ENCODE measurements at places on chromosomes 13 and 19.

- DNase-seq, result no peak
Observed at GRCh38 chr13:28582225-28582891, 76.6 kb upstream of the POMP start.

DNA sequence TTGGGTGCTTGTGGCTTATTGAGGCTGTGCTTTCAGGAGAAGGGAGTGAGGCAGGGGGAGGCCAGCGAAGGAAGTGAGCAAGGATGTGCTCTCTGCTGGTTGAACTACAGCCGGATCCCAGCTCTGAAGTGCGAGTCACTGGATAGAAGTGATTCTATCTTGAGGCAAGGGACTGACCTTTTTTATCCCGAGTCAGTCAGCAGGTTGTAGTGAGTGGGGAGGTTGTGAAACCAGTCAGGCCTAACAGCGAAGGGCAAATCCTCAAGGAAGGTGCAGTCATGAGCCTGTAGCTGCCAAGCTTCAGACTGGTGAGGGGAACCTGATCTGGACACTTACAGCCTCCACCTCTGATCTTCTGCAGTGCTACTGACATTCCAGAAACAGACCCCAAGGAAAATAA is 18.6 kb downstream of the SCEL start:
- DNase-seq, result no peak

DNA sequence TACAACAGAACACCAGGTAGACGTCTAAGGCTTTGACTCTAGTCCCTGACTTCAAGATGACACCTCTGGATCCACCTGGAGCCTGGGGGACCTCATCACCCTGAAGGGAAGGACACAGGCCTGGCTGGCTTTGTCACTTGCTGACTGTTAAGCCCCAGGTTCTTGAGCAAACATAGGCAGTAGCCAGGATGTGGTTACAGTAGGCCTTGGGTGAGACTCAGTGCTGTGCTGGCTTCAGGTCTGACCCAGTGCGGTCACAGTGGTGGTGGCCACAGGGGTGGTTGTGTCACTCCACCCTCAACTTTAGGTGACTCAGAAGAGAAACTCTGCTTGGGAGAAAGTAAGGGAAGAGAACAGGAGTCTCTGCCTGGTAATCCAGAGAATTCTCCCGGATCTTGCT is 497.8 kb downstream of the UQCRFS1 start:
- DNase-seq, result no peak

GRCh38 chr13:104426435-104426834 is 1360.2 kb upstream of the SLC10A2 start:
- no peak for DNase-seq

DNA sequence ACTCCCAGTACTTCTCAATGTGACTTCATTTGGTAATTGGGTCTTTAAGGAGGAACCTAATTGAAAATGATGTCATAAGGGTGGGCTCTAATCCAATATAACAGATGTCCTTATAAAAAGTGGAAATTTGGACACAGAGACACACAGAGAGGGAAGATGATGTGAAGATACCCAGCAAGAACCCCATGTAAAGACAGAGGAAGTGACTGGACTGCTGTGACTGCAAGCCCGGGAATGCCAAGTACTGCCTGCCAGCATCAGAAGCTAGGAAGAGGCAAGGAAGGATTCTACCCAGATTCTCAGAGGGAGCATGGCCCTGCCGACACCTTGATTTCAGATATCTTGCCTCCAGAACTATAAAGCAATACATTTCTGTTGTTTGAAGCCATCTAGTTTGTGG is 239.3 kb downstream of the KCTD12 start:
- DNase-seq, result no peak

- DNase-seq, result peak; percentile 33
Observed at GRCh38 chr19:35986664-35987570, 8.1 kb upstream of the SDHAF1 start.

DNA sequence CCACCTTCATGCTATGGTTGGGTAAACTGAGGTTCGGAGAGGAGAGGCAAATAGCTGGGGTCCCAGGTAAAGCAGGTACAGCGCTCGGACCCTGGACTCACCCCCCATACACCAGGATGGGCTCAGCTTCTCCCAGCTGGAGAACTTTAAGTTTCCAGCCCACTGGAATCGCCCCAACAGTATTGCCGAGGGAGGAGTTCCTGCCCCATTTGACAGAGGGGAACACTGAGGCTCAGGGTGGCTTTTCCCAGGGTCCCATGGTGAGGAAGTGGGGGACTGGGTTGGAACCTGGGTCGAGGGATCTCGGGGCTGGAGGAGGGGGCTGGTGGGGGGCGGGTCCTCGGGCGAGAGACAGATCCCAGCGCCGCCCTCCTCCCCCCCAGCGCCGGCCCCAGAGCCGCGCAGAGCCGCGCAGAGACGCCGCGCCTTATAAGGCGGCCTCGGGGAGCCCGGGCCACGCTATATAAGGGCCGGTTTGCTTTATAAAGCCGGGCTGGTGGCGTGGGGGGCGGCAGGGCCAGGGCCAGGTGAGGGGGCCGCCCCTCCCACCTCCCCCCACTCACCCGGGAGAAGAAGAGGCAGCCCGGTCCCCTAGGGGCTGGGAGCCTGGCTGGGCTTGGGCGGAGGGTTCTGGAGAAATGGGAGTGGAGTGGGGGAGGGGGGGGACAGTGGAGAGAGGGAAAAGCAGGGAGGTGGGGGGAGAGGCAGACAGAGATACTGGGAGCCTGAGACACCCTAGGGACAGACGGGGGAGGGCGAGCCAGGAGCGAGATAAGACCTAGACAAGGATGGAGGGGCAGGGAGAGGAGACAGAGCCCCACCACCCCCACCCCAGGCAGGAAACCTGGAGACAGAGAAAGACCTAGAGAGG is 1.1 kb downstream of the CNN1 start:
- DNase-seq, result peak; percentile 80

DNA sequence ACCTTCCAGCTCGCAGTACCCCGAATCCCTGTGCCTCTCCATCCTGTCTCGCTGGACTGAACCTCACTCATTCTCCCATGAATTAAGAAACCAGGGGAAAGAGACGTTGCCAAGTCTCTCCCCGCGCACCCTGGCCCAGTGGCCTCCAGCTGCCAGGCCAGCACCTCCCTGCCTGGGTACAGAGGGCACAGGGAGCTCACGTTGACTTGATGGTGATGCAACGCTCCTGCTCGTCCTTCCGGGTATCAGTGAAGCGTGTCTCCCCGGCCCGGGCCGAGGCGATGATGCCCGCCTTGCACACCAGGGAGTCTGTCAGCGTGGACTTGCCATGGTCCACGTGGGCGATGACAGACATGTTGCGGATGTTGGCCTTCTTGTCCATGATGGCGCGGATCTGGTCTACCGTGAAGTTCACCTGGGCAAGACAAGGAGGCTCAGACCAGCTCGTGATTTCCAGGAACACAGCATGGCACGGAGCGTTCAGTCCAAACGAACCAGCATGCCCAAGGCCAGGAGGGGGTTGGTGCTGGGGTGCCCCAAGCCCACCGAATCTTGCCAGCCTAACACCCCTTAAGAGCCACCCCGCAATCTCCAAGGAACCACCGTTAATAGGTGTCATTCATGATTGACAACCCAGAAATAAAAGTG is 1.2 kb downstream of the EEF2 start:
- DNase-seq, result peak; percentile 66

- DNase-seq, result peak; percentile 77
Observed at GRCh38 chr19:7928741-7929701, 3.1 kb upstream of the CTXN1 start.

- DNase-seq, result no peak
Observed at GRCh38 chr19:31913103-31913661, 432.2 kb upstream of the ZNF507 start.

DNA sequence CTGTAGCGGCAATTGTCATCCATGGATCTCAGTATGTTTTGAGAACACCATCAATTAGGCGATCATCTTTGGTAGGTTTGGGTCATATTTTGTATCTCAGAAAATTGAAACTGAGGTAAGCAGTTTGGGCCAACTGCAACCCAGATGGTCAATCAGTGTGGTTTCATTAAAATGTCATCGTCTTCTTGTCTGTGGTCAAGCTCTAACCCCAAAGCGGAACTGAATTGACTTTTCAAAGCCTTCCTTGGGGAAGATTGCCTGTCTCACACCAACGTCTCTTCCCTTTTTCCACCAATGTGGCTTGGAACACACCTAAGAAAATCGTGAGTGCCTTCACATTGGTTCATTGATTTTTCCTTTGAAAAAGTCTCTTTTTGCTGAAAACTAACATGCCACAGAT is 56.3 kb upstream of the UBAC2 start:
- DNase-seq, result no peak

GRCh38 chr19:39390451-39390750 is 505 bp downstream of the PAF1 start:
- no peak for DNase-seq

GRCh38 chr19:28563964-28564921 is 648.7 kb downstream of the UQCRFS1 start:
- no peak for DNase-seq

DNA sequence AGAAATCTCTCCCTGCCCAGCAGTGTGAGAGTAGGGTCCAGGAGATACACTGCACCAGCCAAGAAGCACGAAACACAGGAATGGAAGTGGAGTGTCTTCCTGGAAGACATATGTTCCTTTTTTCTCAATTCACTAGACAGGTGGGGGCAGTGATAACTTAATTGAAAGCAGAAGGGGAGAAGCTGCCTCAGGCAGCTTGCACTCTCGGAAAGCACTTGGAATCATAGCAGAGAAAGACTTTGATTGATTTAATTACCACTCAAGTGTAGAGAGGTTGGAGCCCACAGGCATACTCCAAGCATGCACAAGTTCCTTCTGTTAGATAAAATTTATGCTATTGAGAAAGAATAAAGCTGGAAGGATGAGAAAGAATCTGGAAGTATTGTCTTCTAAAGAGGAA is 249.4 kb downstream of the SLITRK6 start:
- no peak for DNase-seq

- DNase-seq, result no peak
Observed at GRCh38 chr13:75518439-75519088, 19.1 kb downstream of the COMMD6 start.

DNA sequence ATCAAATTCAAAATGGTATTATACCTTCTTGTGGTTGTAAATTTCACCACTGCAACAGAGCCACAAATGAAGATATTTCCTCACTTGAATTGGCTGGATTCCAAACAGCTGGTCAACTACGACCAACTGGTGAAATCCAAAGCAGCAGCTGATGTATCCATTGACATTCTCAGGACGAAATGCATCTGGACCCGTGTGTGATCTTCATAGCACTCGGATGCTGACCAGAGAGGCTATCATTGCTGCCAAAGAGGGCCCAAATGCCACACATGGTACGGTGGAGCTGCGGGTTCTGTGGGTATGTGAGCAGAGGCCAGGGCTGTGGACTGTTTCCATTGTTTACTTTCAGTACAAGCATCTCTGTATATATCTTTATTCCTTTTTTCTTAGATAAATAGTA is 25.6 kb upstream of the PCCA start:
- no peak for DNase-seq

DNA sequence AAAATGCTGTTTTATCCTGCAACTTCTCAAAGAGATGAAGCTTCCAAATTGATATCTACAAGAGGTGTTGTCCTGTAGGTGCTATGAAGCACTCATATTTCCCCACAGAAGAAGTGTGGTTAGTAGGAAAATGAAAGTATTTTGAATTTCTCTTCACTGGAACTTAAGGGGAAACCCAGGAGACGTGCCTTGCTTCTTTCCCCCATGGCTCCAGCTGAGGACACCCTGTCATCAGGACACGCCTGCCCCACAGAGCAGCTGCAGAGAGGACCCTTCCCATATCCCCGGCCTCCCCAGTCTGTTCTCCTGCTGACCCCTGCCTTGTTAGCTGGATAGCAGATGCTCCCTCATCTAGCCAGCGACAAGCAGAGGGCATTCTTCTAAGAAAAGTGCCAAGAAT is 371.3 kb downstream of the COG6 start:
- no peak for DNase-seq

GRCh38 chr19:30204721-30205120 is 167.5 kb upstream of the ZNF536 start:
- no peak for DNase-seq

DNA sequence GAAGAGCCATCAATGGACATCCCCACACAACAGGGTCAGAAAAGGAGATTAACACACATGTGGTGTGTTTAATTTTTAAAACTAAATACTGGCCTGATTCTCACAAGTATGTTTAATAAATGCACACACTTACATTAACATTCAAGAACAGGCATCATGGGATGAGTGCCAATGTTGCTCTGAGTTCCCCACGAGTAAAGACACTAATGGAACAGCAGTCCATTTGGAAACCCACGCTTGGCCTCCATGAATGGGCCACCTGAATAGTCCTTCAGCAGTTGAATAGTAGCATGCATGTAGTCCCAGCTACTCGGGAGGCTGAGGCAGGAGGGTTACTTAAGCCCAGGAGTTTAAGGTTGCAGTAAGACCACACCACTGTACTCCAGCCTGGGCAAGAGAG is 195.2 kb upstream of the IPO5 start:
- DNase-seq, result no peak

DNA sequence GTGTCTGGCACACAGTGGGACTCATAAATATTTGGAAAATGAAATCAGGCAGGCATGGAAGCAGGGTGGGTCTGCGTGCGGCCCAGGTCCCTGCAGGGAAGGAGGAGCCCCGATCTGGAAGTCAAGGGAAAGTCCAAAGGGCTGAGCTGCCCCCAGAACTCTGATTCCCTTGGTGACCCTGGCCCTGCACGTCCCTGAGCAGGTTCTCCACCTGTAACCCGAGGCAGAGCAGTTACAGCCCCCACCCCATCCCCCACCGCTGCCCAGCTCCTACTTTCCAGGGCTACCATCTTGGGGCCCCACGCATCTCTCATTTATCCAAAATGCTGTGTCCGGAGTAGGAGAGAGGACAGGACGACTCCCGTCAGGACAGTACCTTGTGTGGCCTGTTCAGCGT is 2.1 kb downstream of the PLEKHF1 start:
- DNase-seq, result no peak

GRCh38 chr13:85772367-85772766 is 26.9 kb downstream of the SLITRK6 start:
- no peak for DNase-seq

- DNase-seq, result no peak
Observed at GRCh38 chr19:10945264-10945663, 15.6 kb upstream of the SMARCA4 start.

DNA sequence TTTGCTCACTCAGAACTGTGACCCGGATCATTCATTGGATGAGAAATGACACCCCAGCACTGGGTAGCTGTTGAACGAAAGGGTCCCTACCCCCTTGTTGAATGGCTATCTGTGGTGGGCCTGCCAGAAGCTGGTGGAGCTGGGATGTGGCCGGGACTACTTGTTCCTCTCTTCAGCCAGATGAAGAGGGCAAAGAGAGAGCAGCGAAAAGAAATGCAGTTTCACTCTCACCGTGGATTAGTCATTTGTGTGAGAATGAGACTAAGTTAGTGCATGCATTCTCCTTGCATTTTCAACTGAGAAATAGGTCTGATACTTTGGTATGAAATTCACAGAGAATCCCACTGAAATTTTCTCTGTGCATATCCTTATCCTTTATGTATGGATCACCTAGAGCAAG is 553.1 kb downstream of the IRS2 start:
- no peak for DNase-seq

DNA sequence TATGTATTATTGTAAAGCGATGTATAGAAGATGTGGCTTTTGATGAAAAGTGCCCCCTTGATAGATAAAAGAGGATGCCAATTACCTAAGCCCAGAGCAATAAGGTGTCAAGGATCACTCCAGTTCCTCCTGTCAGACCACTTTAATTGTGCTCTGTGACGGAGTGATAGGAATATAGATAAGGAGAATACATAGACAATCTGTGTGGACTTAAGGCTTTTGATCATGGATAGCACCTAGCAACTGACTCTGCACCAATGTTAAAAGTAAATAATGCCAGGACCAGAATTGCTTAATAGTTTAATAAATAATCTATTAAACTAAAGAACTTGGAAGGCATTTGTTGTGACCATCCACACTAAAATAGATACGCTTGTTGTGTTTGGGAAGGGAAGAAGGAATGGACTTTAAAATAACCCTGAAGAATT is 390.7 kb upstream of the ARGLU1 start:
- DNase-seq, result no peak

GRCh38 chr13:107968470-107968869 is 246.9 kb downstream of the LIG4 start:
- no peak for DNase-seq
